ENCODE measurements at places on chromosomes 5 and 9.

GRCh38 chr9:81653240-81653639 is 36.1 kb downstream of the TLE1 start:
- DNase-seq: peak; percentile 47

DNA sequence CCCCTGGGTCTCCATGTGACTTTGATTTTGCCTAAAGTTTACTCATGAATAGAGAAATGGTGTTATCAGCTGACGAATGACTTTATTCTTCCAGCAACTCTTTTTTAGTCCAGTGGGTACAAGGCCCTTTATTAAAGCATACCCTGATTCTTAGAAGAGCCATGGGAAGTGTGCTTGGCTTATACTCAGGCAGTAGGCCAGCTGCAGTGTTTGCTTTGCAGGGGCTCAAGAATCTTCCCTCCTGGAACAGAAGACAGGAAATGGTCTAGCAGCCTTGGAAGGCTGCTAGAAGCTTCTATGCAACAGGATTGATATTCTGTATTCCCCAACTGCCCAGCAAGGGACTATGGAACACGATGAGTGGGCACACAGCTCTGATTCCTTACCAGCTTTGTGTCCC is 73.4 kb upstream of the PLPP6 start:
- no peak for DNase-seq

GRCh38 chr5:60958712-60959111 is 13.7 kb downstream of the NDUFAF2 start:
- no peak for DNase-seq

- DNase-seq: no peak
These were observed 30.2 kb downstream of the LHX2 start for GRCh38 chr9:124041817-124042116.

- no peak for DNase-seq
These were observed 129.1 kb upstream of the BOD1 start for GRCh38 chr5:173745557-173745956.

DNA sequence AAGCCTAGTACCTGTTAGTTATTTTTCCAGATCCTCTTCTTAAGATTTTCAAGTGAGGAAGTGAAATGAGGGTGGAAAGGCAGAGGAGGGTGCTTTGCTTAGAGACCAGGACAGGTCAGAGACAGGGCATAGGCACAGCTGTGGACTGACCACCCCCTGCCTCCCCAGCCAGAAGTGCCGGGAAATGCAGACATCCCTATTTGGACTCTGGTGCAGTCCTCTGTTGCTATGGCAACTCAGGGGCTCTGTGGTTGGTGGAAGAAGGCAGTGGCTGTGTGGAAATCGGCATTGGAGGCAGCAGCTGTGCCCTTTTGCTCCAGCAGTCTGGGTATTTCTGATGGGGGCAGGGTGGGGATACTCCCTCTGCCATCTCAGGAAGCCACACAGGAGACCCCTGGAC is 43.3 kb upstream of the NDFIP1 start:
- DNase-seq: no peak

- no peak for DNase-seq
These were observed 1024.8 kb downstream of the TLE4 start for GRCh38 chr9:80596579-80596978.

DNA sequence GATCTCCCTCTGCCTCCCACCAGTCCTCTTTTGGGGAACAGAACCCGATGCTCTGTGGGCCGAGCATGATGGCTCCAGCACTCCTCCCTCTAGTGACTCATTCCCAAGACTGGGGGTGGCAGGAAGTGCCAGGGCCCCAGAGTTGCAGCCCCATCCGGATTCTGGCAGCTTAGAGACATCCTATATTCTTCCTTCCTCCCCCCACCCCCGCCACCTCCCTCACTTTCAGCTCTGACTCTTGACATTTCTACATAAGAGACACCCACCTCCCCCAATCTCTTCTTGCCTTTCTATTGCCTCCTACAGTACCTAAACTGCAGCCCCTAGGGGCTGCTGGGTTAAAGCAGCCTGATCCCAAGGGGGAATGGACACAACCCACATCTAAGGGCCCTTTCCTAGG is 47.1 kb upstream of the MATR3 start:
- DNase-seq: peak; percentile 84

DNA sequence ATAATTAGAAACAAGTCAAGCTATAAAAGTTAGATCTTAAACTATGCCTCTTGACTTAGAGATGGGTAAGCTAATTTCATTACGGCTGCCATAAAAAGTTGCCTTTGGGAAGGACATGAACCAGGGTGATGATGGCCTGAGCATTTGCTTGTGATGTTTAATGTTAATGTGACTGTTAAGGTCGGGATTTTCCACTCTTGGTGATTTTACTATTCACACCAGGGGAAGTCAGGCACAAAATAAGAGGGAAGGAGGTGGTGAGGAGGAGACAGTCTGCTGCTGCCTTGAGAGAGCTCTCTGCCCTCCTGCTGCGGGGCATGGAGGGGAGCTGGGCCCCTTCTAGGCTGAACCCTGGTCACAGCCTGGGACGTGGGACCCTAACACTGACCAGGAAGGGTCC is 34.4 kb downstream of the AHRR start:
- no peak for DNase-seq

DNA sequence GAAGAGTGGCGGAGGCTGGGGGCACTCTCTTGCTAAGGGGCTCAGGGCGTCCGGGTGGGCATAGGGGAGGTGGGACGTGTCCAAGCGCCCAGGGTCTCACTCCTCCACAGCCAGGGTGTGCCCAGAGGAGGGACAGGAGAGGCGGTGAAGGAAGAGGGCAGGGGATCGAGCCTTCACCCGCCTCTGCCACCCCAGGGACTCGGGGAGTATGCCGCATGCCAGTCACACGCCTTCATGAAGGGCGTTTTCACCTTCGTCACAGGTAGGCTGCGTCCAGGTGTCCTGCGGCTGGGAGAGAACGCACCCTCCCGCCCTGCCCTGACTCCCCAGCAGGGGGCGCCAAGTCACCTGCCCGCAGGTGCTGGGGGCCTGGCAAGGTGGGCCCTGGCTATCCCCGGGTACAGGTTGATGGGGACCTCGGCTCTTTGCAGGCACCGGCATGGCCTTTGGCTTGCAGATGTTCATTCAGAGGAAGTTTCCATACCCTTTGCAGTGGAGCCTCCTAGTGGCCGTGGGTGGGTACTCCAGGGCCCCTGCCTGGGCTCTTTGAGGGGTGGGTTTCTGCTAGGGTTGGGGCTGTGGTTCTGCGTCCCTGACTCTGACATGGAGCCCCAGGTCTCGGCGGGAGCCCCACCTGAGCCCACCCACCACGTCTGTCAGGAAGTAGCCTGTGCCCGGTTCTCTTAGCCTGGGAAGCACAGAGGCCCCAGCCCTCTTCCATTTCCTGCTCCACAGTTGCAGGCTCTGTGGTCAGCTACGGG is 552 bp downstream of the TMEM141 start:
- DNase-seq: peak; percentile 38

GRCh38 chr5:79872291-79872690 is 118.8 kb downstream of the MTX3 start:
- DNase-seq: no peak

DNA sequence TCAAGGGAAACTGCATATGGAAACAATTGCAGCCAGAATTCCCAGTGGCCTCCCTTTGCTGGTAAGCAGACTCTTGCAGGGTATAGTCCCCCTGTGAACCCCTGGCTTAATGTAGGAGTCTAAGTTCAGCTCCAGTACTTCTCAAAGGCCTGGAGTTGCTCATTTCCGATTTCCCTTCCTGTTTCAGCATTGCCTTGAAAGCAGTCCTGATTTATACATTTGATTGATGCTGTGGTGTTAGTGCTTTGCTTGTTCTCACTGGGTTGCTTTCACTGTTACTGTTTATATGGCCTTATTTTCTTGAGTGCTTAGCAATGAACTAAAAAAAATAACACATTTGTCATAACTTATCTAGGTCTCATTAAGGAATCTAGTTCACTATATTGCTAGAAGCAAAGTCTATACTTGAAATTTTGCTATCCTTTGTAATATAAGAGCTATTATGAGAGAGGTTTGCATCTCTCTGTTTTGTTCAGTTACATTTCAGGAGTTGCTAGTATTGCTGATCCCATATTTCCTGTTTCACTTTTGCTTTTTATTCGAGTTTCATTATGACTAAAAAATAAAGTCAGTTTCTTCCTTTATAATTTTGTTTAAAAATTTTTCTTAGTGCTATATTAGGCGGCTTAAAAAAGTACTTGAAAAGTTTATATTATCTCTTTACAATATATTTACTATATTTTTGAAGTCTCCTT is 122.4 kb upstream of the NMUR2 start:
- DNase-seq: no peak

DNA sequence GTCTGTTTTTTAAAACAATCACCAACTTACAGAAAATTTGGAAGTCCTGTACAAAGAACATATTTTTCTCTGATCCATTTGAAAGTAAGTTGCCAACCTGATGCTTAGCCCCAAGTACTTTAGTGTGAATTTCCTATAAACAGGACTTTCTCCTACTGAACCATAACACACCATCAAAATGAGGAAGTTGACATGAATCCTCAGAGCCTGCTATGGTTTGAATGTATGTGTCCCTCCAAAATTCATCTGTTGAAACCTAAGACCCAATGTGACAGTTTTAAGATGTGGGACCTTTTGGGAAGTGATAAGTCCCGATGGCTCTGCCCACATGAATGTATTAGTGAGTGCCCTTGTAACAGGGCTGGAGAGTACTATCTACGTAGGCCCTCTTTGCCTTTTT is 6.4 kb upstream of the ACOT12 start:
- no peak for DNase-seq

DNA sequence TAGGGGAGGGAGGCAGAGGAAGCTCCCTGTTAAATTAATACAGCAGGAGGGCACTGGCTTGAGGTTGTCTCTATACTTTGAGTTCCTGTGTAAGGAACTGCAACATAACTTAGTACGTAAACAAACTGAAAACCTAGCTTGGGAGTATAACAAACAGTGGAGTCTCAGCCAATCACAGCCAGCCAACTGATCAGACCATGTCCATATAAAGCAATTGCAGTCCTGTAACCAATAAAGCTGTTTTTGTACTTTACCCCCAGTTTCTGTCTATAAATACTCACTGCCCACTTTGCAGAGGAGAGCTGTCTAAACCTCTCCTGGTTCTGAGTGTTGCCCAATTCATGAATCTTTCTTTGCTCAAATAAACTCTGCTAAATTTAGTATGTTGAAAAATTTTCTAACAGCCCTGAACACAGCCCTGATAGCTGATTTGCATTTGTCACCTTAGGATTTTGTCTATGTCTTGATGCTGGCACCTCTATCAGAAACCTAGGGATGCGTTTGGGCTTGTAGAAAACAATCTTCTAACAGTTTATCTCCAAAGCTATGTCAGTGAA is 39.9 kb downstream of the GDNF start:
- DNase-seq: no peak

- DNase-seq: no peak
These were observed 75.0 kb upstream of the FRRS1L start for GRCh38 chr9:109242014-109242413.

DNA sequence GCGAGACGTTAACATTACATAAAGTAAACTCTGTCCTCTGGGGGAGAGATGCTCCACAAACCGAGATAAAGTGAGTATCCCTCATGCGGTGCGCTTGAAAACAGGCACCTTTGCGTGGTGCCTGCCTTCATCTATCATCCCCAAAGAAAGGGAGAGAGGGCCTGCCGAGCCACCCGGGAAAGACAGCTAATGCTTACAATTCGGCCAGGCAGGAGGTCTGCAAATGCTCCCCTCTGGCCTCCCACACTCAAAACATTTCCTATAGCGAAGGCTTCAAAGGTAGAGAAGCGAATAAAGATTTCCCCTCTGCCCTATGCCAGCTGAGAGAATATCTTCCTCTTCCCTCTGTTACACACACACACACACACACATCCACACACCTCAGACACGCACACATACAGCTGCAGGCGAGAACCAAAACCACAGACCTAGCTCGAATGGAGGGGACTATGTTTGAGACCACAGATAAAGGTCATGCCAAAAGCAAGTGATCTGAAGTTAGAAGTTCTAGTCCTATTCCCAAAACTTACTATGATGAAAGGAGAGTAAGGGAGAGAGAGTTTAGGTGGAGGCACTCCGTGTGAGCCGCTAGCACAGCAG is 132.8 kb downstream of the CRB2 start:
- no peak for DNase-seq

DNA sequence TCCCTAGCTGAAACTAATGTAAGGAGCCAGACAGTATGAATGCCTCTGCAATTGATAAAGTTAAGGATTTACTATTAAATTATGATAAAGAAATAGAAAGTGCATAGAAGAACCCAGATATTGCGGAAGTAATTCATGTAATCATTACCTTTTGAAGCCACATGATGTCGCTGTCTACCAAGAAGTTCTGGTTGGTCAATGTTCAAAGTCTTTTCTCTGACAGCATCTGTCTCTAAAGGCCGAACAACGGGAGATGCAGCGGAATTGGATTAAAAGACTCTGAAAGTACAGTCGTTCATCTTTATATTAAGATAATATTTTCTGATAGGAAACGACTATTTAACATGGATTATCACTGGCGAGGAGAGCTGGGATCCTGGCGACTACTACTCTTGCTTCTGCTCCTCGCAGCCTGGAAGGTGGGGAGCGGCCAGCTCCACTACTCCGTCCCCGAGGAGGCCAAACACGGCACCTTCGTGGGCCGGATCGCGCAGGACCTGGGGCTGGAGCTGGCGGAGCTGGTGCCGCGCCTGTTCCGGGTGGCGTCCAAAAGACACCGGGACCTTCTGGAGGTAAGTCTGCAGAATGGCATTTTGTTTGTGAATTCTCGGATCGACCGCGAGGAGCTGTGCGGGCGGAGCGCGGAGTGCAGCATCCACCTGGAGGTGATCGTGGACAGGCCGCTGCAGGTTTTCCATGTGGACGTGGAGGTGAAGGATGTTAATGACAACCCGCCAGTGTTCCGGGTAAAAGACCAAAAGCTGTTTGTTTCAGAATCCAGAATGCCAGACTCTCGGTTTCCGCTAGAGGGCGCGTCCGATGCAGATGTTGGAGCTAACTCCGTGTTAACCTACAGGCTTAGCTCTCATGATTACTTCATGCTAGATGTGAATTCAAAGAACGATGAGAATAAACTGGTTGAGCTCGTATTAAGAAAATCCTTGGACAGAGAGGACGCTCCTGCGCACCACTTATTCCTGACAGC is at the start of gene PCDHA8:
Gene PCDHA8, plus strand, starts transcription at position 210 of the 985 bp plus-strand sequence. Its CDS starts 135 bp downstream, at position 345.
- DNase-seq: peak; percentile 13

GRCh38 chr5:14032918-14033317 is 88.4 kb upstream of the DNAH5 start:
- peak; percentile 88 for DNase-seq

DNA sequence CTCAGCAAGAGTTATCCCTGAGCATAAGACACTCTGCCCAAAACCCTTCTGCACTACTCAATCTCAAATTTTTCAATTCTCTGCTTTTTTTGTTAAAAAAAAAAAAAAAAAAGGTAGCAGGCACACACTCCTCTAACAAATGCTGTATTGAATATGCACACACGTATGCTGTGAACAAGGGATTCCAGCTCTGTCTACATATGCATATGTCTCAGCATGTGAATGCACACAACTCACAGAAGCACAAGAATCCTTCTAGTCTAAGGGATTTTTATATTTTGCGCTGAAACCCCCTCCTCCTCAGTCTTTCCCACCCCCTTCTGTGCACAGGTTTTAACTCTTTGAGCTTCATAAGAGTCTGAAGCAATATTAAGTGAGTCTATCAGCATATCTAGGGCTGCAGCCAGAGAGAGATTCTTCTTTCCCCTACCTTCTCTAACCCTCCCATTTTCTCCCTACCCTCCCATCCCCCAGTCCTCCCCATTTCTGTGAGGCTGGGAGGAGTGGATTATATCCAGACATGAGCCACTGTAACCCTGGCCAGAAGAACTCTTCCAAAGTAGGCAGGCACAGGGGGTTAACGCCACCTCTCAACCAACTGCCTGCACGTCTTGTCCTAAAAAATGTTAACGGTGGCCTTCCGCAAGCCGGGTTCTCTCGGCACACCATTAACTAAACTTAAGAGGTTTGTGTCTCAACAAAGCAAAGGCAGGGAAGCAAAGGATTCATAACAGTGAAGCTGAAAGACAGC is 1.0 kb downstream of the GABRB2 start:
- no peak for DNase-seq

GRCh38 chr5:57779383-57780223 is 297.0 kb upstream of the ACTBL2 start:
- DNase-seq: peak; percentile 81
